ENCODE measurements at places on chromosomes 1 and 21.

- DNase-seq = no peak
These were observed 111.7 kb downstream of the DUSP10 start for GRCh38 chr1:221630236-221630635.

GRCh38 chr1:84347271-84347931 is 45.9 kb downstream of the SAMD13 start:
- no peak for DNase-seq

- no peak for DNase-seq
These were observed 98.9 kb downstream of the LYST start for GRCh38 chr1:235767795-235768194.

GRCh38 chr1:158728510-158729225 is 8.1 kb upstream of the OR6K3 start:
- no peak for DNase-seq

- DNase-seq = peak; percentile 38
These were observed 760 bp upstream of the NPHP4 start for GRCh38 chr1:5992814-5993555.

- DNase-seq = no peak
These were observed 24.1 kb upstream of the RABGAP1L start for GRCh38 chr1:174135211-174135610.

- DNase-seq = no peak
These were observed 356.8 kb downstream of the LMO4 start for GRCh38 chr1:87685311-87686135.

DNA sequence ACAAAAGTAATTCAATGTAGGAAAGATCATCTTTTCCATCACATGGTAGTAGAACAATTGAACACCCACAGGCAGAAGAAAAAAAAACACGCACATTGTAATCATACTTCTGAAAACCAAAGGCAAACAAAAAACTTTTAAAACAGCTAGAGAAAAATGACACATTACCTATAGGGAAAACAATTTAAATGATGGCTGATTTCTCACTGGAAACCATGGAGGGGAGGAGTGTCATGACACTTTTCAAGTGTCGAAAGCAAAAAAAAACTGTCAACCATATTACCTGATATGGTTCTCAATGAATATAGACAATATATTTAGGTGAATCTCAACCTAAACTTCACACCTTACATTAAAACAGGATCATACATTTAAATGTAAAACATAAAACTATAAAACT is 776 bp upstream of the SLAMF7 start:
- DNase-seq = no peak

GRCh38 chr1:54180701-54181360 is 19.0 kb downstream of the CYB5RL start:
- no peak for DNase-seq

DNA sequence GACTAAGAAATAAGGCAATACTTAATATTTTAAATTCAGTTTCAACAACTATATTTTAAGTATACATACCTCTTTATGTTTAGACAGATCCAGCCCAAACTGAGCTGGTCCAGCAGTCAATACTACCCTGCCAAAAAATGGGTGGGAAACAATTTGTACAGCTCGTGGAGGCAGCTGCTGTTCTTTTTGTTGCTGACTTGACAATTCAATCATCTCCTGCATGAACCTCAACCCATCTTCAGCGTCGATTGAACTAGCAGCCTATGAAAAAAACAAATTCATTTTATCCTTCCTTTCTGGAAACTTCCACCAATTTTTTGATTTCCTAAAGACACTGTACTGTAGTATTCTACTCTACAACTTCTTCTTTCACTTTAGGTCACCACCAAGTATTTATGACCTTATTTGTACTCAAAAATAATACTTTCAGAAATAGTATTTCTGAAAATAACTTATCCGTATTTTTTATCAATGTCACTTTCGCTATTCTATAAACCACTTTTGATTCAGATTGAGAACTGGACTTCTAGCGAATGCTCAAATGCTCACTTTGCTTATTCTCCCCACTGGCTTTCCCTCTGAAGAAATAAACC is 46.5 kb downstream of the EDEM3 start:
- no peak for DNase-seq

GRCh38 chr1:229579059-229579673 is 20.7 kb upstream of the ABCB10 start:
- DNase-seq = peak; percentile 81

DNA sequence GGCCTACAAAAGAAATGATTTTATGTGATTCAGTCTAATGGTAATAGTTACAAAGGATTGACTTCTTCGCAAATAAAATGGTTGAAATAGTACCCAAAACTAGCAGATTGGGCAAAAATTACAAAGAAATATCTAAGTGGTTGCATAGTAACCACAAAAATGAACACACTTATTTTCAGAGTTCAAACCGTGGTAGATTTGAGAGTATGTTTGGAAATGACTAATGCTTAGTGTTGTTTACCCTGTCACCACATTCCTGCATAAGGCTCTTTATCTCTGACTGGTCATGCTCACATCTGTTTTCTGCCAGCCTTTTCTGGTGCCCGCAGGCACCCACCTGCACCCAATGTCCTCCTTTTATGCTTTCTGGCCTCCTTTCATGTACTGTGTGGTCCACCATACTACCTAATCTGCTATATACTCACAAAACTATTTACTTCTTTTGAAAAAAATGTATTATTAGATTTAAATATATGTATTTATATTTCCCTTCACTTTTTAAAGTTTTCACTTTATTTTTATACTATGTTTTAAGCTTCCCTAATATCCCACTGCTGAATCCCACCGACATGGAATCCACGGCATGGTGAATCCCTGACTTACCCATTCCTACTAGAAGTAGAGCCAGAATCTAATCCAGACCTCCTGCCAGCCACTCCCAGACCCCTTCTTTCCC is 30.3 kb downstream of the PTPRC start:
- no peak for DNase-seq

- no peak for DNase-seq
These were observed 56.6 kb upstream of the EDN2 start for GRCh38 chr1:41540886-41541591.

GRCh38 chr21:29135481-29135880 is 5.0 kb downstream of the MAP3K7CL start:
- DNase-seq = no peak

DNA sequence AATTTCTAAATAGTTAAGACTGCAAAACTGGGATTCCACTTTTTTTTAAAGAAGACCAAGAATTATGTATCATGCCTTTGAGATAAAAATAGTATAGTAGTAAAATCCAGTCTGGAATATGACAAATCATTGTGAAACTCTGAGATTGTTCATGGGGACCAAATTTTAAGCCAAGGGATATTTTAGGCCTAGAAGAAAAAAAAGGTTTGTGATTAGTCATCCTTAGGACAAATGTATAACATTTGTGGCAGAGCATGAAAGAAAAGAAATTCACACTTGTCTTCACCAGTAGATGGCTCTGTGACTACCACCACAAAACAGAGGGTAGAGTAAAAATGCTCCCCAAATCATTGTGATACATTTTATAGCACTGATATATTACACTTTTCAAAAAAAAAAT is 226.1 kb downstream of the KCTD3 start:
- no peak for DNase-seq

- DNase-seq = no peak
These were observed 15.3 kb downstream of the TSSK3 start for GRCh38 chr1:32377541-32378220.

- DNase-seq = no peak
These were observed 1.2 kb upstream of the TSPAN2 start for GRCh38 chr1:115090540-115090939.

DNA sequence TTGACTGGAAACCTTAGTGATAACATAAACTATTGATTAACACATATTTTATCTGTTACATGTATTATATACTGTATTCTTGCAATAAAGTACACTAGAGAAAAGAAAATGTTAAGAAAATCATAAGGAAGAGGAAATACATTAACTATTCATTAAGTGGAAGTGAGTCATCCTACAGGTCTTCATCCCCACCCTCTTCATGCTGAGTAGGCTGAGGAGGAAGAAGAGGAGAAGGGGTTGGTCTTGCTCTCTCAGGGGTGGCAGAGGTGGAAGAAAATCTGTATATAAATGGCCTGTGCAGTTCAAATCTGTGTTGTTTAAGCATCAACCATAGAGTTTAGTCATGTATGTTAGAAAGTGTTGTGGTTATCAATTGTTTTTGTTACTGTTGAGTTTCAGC is 66.1 kb upstream of the CHODL start:
- DNase-seq = no peak

- no peak for DNase-seq
These were observed 156.3 kb upstream of the C1orf87 start for GRCh38 chr1:60229821-60230220.

GRCh38 chr1:75373542-75374159 is 237.3 kb downstream of the SLC44A5 start:
- DNase-seq = peak; percentile 37

DNA sequence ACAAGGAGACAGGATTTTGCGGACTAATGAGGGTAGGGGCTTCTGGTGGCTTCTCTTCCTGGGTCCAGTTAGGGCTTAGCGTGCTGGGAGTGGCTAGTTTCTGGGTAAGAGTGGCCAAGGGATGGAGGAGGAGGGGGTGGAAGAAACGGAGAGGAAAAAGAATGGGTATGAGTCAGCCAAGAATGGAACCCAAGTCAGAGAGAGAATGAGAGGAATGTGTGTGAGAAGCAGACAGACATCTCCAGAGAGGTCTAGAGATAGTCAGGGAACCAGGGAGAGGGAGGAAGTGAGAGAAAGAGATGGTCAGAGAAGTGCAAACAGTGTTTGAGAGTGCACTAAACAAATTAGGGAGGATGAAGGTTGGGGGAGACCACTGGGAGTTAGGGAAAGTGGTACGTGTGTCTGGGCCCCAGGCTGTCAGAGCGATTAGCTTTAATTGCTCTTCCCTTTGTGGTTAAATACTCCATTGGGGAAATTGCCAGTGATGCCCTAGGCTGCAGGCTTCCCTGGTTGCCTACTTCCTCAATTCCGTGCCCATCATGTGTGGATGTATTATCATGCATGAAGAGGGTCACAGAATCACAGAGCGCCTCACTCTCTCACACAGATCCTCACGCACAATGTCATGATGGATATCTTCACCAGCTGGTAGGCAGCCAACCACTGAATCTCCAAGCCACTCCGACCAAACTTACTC is 1.4 kb downstream of the PEA15 start:
- DNase-seq = no peak

DNA sequence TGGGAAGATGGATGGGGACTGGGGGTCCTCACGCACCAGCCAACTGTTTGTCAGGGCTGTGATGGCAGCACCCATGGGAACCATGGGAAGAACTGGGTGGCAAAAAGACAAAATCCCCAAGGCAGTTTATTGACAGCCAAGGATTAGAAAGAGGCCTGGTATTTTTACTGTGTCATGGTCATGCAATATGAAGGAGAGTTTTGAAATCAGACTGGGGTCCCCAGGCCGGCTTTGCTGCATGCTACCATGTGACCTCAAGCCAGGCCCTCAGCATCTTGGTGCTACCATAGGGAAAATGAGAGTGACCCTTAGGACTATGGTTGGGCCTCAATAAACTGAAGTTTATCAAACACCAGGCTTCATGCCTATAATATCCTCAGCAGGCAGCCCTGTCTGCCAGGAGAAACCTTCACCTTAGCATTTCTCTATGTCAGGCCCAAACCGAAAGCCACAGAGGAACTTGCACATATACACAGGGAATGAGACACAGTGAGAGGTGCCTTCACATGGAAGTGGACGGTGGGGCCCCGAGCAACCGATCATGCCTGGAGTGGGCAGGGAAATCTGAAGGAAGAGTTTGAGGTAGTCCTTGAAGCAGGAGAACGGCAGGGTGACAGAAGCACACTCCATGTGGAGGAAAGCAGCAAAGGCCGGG is 203.2 kb downstream of the HIVEP3 start:
- DNase-seq = no peak

GRCh38 chr1:23485002-23485332 is 988 bp upstream of the ASAP3 start:
- no peak for DNase-seq

GRCh38 chr1:211135342-211135950 is 1.5 kb upstream of the KCNH1 start:
- DNase-seq = peak; percentile 39

DNA sequence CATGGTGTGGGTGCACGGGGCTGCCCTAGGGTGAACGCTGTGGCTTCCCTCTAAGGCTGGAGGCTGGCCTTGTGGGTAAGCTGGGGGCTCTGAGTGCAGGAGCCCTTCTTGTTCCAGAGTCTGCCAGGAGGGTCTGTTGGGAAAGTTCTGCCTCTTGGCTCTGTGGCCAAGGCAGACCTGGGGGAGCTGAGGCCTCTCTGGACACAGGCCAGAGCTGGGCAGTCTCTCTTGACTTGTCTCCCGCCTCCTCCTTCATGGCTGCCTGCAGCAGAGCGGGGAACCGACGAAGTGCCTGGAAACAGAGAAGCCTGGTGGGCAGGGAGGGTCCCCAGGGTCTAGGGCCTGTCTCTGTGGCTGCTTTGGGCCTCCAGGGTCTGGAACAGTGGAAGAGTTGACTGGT is 30.3 kb upstream of the PEX10 start:
- no peak for DNase-seq

- no peak for DNase-seq
These were observed 319.5 kb upstream of the USP24 start for GRCh38 chr1:55534565-55535121.
